Purkinje cell (primary cell): ENCODE measurements at places on chromosomes 1 and 21. TPM values are rescaled to one million over a fixed set of nuclear protein-coding genes. Genes with fewer than 3 reads are reported as not detected.

Gene CLCA1
- polyA plus RNA-seq: not detected in 2 replicates

Gene CLCNKB
- not detected in 2 replicates for polyA plus RNA-seq

Gene PGLYRP3
- polyA plus RNA-seq: not detected in 2 replicates

Gene FOXO6
- polyA plus RNA-seq: 0.13 TPM in 1 of 2 replicates, not detected in the other

Gene CDKN2C
- 3.1 and 3.9 TPM in 2 replicates for polyA plus RNA-seq

Gene GBP3
- 1.9 and 2.7 TPM in 2 replicates for polyA plus RNA-seq
